ENCODE measurements at places on chromosomes 12 and 14.

GRCh38 chr12:105451211-105451610 is 120.7 kb downstream of the C12orf75 start:
- no peak for DNase-seq

DNA sequence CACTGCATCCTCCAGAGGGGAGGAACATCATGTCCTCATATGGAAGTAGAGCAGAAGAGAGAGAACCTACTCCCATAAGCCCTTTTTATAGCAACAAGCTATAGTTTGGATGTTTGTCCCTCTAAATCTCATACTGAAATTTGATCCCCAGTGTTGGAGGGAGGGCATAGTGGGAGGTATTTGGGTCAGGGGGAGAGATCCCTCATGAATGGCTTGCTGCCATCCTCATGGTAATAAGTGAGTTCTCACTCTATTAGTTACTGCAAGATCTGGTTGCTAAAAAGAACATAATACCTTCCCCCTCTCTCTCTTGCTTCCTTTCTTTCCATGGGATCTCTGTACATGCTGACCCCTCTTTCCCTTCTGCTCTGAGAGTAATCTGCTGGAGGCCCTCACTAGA is 93.9 kb downstream of the RPAP3 start:
- no peak for DNase-seq

- no peak for DNase-seq
Measured at GRCh38 chr14:53968726-53969125, 12.1 kb upstream of the BMP4 start.

- DNase-seq, result no peak
Measured at GRCh38 chr12:107319533-107320032, 226.2 kb upstream of the CRY1 start.

GRCh38 chr12:111607239-111607638 is 8.1 kb upstream of the ATXN2 start:
- no peak for DNase-seq

GRCh38 chr12:52630599-52631200 is 12.3 kb upstream of the KRT73 start:
- DNase-seq, result peak; percentile 3

DNA sequence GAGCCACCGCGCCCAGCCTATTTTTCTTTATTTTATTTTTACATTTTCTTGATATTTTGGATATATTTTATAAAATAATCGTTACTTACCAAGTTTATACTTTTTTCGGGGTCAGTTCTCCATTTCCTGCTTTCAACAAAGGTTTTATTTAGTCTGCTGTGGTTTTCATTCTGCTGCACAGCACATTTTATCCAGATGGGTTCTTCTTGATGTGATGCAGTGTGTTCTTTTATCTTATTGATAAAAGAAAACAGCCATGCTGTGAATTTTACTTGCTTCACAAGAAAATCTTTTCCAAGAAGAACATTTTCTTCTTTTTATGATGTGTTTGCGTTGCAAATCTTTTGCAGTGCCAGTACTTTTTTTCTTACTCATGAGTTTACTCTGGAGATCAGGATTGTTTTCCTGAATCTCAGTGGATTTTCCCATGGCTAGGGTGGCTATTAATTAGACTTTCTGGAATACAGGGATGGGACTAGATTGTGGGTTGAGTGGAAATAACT is 192.5 kb downstream of the ADGRD1 start:
- no peak for DNase-seq

GRCh38 chr12:128578045-128578444 is 245.7 kb downstream of the SLC15A4 start:
- DNase-seq, result no peak
